ENCODE measurements at places on chromosomes 2 and 18. TPM values are rescaled to one million over a fixed set of nuclear protein-coding genes. Genes with fewer than 3 reads are reported as not detected.

SERPINB12 gene
- total RNA-seq: not detected

SKOR2 gene
- not detected for total RNA-seq

CCDC141 gene
- total RNA-seq: not detected

ST6GAL2 gene
- total RNA-seq: 0.08 TPM

MERTK gene
- total RNA-seq: not detected

NYAP2 gene
- total RNA-seq: not detected

ATL2 gene
- total RNA-seq: 47.9 TPM

PJVK gene
- total RNA-seq: 0.53 TPM

IL36G gene
- 5.0 TPM for total RNA-seq

Measured in hair follicular keratinocyte (primary cell).